Stimulated activated naive CD4-positive, alpha-beta T cell treated with Interleukin-2 at 50 U/mL for 16 hours (primary cell): ENCODE measurements at places on chromosomes 6 and 20.

GRCh38 chr6:150640556-150641209, 41.0 kb downstream of the PLEKHG1 start:
- no peak for DNase-seq

DNA sequence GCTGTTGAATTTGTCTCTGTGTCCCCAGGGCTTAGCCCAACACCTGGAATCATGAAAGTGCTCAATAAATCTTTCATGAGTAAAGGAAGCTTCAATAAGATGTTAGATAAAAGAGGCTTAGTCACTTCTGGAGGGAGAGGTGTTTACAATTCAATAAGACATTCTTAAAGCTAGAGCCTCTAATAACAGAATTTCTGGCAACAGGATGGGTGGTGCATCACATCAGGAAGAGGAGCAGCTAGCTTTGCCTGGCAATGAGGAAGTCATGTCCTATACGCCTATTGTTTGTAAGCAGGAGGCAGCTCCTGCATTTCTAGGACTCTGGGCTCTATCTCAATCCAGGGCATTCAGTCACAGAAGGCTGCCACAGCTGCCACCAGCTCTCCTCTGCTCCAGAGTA, 638.5 kb downstream of the EPM2A start:
- DNase-seq = no peak

GRCh38 chr6:140980265-140980887, 1152.3 kb upstream of the GJE1 start:
- no peak for DNase-seq

DNA sequence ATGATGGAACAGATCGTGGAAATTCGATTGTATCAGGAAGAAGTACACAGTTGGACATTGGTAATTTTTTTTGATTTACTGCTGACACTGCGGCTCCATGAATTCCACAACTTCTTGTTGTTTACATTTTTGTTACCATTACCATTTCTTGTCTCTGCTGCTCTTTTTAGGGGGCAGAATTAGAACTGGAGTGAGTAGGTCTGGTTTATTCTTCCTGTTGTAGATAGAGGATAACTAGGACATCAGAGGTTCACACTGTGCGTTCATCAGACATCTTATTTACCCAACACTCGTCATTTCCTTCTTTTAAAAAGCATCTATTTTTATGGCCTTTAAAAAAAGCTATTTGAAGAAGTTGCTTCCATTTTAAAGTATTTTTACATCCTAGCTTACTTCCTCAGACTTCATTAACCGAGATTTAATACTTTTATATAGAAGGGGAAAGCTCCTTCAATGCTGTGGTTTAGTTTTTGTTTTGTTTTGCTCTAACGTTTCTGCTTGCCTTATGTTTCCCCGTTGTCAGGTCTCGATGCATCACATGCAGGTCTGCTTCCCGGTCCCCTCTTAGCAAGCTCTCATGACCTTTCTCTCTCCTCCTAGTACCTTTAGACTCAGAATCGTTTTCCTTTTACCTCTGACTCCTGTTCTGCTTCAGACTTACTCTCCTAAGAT, 139.1 kb downstream of the ARID1B start:
- DNase-seq = no peak

DNA sequence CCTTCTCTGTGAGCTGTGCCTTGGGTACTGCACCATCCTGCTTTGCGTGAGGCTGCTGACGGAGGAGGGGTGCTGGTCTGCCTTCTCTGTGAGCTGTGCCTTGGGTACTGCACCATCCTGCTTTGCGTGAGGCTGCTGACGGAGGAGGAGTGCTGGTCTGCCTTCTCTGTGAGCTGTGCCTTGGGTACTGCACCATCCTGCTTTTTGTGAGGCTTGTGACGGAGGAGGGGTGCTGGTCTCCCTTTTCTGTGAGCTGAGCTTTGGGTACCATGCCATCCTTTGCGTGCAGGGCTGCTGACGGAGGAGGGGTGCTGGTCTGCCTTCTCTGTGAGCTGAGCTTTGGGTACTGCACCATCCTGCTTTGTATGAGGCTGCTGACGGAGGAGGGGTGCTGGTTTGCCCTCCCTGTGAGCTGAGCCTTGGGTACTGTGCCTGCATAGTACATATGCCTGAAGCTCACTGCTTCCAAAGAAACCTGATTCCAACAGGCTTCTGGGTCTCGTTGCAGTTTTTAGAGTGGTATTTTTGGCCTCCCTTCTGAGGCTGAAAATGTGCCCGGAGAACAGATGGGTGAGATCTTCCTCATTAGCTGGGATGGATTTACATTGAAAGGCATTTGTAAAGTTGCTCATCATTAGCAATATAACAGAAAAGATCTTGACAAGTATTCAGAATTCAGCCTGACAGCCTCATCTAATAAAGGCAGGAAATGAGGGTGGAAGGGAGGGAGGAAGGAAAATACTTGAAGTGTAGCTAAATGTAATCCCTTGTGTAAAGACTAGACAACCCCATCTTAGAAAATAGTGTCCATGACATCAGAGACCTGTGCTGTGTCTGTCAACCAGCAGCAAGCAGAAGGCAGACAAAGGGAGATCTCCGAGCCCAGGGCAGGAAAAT, 46.8 kb upstream of the UNC93A start:
- DNase-seq = no peak

- DNase-seq = no peak
These were observed 205.2 kb downstream of the BMP7 start for GRCh38 chr20:57061051-57061900.

GRCh38 chr20:60063048-60063451, 104.8 kb downstream of the CDH26 start:
- DNase-seq = no peak

DNA sequence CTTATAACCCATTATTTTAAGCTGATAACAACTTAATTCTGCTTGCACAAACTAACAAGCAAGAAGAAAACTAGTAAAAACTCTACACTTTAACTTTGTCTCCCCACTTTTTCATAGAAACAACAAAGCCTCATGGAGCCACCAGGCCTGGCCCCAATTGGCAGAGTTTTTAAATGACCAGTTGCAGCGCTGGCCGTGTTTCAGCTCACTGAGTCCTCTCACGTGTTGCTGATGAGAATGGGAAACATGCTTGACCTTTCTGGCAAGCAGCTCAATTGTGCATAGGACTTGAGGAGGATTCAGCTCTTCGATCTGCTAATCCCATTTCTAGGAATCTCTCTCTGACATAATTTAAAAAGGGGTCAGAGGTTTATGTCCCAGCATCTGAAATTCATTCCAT, 24.5 kb upstream of the GRM4 start:
- DNase-seq = no peak

- no peak for DNase-seq
These were observed 3.6 kb upstream of the TAAR8 start for GRCh38 chr6:132548746-132549463.

DNA sequence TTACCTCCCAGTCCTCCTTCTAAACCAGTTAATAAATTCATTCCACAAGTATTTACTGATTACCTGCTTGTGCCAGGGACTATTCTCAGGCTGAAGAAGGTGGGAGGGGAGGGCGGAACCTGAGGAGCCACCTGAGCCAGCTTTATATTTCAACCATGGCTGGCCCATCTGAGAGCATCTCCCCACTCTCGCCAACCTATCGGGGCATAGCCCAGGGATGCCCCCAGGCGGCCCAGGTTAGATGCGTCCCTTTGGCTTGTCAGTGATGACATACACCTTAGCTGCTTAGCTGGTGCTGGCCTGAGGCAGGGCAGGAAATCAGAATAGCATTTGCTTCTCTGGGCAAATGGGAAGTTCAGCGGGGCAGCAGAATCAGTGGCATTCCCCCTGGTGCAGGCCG, 4.9 kb upstream of the AAR2 start:
- DNase-seq = no peak

DNA sequence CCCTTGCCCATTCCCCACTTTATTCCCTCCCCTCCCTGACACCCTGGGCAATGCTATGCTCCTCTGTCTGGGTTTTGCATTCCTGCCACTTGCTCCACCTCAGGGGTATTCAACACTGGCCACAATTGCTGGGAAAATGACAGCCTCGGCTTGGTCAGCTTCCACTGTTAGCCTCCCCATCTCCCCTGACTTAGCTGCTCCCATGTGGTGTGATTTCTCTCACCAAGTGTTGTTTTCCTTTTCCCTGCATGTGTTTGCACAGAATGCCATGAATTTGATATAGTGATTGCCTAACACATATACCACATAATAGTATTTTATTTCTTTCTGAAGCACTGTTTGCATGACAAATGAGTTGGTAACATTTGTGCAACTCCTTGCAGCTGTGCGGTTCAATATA, 1.4 kb upstream of the LEMD2 start:
- DNase-seq = no peak

DNA sequence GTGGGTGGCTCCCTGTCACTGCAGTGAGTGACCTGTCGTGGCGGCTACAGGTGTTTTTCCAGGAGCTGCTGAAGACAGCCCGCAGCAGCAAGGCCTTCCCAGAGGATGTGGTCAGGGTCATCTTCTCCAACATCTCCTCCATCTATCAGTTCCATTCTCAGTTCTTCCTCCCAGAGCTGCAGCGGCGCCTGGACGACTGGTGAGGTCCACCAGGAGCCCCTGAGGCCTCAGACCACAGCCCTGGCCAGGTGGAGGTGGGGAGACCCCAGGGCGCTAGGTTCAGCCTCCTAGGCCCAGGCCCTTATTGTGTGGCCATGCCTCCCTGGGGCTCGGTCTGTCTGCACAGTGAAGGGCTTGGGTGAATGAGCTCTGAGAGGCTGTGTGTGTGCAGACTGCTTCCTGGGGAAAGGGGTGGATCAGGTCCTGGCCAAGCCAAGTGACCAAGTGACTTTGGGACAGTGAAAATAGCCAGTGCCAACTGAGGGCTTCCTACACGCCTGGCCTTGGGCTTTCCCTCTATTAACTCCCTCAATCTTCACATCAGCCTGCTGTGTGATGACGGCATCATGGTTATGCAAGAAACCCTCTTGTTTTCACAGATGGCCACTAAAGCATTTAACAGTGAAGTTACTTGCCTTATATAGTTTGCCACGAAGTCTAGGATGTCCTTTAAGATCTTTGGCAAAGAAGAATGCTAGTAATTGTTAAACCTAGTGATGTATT, 6.4 kb downstream of the FGD2 start:
- no peak for DNase-seq

DNA sequence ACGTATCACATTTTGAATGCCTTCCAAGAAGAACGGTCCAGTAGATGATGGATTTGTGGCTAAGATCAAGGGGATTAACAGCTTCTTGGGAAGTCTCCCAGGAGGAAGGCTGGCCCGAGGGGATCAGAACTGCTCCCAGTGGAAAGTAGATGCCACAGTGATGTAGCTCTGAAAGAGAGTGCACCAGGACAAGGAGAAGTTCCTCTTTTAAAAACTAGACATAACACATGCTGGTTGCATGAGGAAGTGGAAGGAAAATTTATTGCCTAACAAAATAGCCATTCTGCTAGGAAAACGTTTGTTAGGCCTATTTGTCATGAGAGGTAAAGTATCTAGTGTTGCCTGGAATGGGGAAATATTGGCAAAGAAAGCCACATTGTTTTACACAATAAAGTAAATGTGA, 87.8 kb downstream of the CDH26 start:
- DNase-seq = no peak

- no peak for DNase-seq
These were observed 9.9 kb downstream of the SMOC2 start for GRCh38 chr6:168450917-168451316.

DNA sequence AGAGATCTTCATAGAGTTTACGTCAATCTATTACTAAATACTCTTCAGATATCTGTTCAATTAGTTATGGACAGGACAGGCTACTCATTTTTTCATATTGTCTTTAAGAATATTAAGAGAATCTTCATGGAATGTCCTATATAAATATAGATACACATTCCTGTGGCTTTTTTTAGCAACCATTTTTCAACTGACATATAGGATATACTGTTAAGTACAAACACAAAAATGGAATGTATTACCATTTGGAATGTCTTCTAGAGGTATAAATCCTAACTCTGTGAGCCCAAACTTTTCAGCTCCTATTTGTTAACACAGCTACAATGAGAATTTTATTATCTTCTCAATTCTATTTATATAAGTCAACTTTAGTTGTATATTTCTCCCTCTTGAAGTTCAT, 239.6 kb upstream of the DEFB112 start:
- no peak for DNase-seq

- no peak for DNase-seq
These were observed 84.9 kb upstream of the SCAF8 start for GRCh38 chr6:154648188-154648887.

GRCh38 chr6:16901782-16902181, 140.5 kb upstream of the ATXN1 start:
- DNase-seq = no peak

GRCh38 chr6:3318821-3319540, 60.2 kb downstream of the PSMG4 start:
- DNase-seq = no peak

DNA sequence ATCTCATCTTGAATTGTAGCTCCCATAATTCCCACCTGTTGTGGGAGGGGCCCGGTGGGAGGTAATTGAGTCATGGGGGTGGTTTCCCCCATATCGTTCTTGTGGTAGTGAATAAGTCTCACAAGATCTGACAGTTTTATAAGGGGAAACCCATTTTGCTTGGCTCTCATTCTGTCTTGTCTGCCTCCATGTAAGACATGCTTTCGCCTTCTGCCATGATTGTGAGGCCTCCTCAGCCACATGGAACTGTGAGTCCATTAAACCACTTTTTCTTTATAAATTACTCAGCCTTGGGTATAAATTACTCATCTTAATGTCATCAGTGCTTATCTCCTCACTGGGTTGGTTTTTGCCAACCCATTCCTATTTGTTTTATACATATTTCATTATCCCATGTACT, 142.0 kb upstream of the GMDS start:
- no peak for DNase-seq

- no peak for DNase-seq
These were observed 23.1 kb downstream of the ALDH5A1 start for GRCh38 chr6:24517659-24518543.

DNA sequence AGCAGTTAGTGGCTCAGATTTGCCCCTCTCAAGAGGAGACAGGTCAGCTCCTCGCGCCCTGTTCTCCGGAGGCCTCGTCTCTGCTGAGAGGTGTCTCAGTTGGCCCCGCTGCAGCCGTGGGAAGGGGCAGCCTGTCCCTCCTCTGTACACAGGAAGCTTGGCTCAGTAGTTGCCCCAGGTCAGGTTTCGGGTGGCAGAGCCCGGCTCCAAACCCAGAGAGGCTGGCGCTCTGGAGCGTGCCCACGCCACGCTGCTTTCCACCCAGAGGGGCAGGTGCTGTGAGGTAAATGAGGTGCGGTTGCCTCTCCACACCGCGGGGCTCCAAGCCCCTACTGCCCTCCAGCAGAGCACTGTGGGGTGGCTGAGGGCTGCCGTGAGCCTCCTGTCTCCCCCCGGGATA, 16.0 kb downstream of the DYNLT1 start:
- no peak for DNase-seq

GRCh38 chr6:110589865-110590513, 113.6 kb upstream of the SLC22A16 start:
- DNase-seq = no peak

DNA sequence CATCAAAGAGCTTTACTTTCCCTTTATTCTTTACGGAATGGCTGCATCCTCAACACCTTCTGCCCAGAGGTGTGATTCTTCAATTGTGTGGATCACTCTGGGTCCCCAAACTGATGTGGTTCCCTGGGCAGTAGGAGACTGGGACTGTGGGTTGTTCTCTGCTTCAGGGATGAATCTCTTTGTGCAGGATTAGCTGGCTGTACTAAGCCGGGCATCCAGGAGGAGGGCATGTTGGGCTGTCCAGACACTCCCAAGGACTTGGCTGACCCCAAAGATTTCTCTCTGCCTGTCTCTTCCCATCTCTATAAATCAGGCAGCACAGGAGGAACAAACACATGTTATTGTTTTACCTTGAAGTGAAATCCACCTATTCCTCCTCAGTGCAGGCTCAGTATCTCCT, 15.3 kb downstream of the FARS2 start:
- no peak for DNase-seq

- no peak for DNase-seq
These were observed 817.1 kb downstream of the KIF16B start for GRCh38 chr20:15756002-15756753.
